Activated T-helper 1 cell treated with anti-CD3 and anti-CD28 coated beads, Interleukin-2, amount 50 U/mL, for 16 hours (primary cell): ENCODE measurements at places on chromosomes 16 and 17.

GRCh38 chr17:13521784-13522183, 79.9 kb downstream of the HS3ST3A1 start:
- no peak for DNase-seq

DNA sequence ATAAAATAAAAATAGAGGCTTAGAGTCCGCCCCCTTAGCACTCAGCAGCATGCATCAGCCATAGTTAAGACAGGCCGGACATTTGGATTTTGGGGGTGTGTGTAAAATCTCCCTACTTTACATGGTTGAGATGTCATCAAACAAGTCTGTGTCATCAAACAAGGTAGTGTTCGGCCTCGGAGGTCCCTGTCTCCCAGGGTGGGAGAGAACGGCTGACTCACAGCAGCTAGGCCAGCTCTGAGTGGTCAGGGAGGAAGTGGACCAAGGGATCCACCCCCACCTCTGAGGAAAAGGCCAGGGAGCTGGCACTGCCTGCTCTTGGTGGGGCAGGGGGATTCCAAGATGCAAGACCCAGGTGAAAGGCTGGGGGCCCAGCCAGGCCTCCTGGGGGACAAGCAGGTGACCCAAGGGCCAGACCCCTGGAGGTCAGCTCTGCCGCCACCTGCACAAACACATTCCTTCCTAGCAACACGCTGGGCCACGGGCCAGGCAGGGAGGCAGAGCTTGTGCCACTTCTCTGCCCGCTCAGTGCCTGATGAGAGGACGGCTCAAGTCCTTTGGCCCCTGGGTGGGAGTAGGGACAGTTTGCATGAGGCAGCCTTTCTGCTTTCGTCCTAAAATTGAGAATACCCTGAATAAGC, 28.5 kb downstream of the KIFC3 start:
- no peak for DNase-seq

DNA sequence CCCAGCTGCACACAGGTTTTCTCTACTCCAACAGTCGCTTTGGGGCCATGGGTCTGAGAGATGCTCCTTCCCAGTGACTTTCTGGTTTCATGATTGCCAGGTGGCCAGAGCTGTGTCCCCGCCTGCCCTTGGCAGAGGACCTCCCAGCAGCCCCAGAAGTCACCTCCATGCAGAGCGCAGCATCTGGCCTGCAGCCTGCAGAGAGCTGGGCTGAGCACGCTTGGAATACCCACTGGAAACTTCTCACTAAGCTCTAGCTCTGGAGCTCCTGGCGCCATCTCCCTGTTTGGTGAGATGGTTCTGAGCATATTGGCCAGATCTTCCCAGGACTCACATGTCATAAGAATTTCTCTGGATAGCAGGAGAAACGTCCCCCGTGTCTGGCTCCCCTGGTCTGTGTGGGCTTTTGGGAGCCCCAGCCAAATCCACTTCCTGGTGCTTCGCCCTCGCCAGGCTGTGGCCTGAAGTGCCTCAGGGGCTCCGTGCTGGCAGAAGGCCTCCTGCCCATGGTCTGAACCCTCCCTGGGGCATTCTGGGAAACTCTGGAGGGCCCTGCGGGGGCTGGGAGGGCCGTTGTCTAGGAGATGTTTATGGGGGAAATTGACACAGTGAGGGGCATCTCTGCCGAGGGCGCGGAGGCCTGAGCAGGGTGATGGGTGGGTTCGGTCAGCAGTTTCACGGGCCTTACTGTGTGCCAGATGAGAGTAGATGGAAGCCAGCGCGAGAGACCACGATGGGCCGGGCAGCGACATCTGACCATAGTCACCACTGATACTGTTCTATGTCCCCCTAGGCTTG, 73.2 kb upstream of the CIBAR2 start:
- no peak for DNase-seq

DNA sequence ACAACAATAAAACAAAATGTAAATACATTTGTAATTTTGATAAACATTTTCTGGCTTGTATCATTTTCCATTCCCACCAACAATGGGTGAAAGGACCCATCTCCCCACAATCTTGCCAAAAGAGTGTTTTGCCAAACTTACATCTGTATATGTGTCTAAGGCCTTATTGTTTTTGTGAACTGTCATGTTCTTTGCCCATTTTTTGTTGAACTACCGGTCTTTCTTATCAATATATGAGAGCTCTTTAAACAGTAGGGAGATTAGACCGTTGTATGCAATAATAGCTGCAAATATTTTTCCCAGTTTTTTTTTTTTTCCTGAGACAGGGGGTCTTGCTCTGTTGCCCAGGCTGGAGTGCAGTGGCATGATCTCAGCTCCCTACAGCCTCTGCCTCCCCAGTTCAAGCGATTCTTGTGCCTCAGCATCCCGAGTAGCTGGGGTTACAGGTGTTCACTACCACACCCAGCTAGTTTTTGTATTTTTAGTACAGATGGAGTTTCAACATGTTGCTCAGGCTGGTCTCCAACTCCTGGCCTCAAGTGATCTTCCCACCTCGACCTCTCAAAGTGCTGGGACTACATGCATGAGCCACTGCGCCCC, 9.6 kb upstream of the STX4 start:
- DNase-seq = no peak
